Retinal pigment epithelial cell (primary cell): ENCODE measurements at places on chromosomes 6 and 20.

GRCh38 chr20:3911956-3912355 is 22.8 kb downstream of the PANK2 start:
- no peak for DNase-seq

GRCh38 chr6:37974381-37974780 is 154.9 kb downstream of the ZFAND3 start:
- no peak for DNase-seq

GRCh38 chr6:107801173-107801886 is 22.8 kb downstream of the SCML4 start:
- DNase-seq, result no peak

- no peak for DNase-seq
These were observed 537 bp downstream of the PPIL4 start for GRCh38 chr6:149545258-149545753.
